ELR (cell line): ENCODE measurements at places on chromosomes 6 and 20.

DNA sequence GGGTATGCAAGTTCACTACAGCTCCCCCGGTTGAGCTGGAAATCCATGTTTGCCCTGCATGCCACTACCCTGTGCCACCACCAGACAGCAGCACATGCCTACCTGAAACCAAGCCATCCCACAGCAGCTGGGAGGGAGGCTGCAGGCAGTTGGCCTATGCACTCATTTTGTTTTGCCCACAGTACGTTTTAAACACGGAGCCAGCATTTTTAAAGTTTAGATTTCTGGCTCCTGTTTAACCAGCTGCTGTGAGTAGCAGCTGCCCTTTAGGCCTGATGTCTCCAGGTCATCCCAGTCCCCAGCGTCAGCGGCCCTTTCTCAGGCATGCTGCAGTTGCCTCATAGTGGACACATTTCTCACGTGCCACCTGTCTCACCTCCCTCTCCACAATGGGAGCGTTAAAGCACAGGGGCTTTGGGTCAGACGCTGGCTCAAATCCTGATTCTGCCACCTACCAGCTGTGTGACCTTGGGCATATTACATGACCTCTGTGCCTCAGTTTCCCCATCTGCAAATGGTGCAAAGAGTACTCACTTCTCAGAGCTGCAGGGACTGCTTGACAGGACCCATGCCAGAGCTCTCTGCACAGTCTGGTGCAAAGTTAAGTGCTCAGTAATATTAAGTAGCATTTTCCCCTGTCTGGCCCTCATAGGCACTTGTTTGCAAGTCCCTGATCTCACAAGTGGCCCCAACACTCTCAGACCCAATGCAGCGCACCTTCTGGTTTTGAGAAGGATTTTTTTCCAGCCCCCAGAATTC is 8.2 kb upstream of the UBE2V1 start:
- DNase-seq, result peak; percentile 82

GRCh38 chr20:5154543-5154925 is 27.7 kb downstream of the CDS2 start:
- DNase-seq, result no peak

GRCh38 chr6:118511930-118512715 is 36.0 kb upstream of the PLN start:
- DNase-seq, result no peak

DNA sequence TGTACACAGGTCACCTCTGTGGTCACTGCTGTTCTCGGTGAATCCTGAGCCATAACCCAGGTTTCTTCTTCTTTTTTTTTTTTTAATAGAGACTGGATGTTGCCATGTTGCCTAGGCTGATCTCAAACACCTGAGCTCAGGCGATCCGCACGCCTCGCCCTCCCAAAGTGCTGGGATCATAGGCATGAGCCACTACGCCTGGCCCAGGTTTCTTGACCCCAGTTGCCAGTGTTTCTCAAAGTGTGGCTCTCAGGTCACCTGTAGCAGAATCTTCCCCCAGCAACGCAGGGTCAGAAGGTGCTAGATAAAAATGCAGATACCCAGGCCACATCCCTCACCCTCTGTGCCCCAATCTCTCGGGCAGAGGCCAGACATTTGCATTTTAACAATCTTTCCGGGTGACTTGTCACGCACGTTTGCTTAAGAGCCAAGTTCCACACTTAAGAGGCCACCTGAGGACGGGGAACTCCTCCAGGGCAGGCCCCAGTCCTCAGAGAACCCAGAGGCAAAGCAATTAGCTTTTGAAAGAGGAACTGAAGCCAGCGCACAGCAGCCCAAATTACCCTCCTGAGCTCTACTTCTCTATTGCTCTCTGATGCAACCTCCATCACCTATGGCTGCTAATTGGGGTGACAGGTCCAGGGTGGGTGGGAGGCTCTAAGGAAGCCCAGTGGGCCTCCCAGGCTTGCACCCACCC is 81.8 kb downstream of the NFATC2 start:
- DNase-seq, result no peak

- DNase-seq, result peak; percentile 40
Observed at GRCh38 chr20:13008761-13009681, at the start of gene SPTLC3. Gene SPTLC3 (plus strand): TSS chr20:13008972. CDS start chr20:13009268, 296 bp downstream.

DNA sequence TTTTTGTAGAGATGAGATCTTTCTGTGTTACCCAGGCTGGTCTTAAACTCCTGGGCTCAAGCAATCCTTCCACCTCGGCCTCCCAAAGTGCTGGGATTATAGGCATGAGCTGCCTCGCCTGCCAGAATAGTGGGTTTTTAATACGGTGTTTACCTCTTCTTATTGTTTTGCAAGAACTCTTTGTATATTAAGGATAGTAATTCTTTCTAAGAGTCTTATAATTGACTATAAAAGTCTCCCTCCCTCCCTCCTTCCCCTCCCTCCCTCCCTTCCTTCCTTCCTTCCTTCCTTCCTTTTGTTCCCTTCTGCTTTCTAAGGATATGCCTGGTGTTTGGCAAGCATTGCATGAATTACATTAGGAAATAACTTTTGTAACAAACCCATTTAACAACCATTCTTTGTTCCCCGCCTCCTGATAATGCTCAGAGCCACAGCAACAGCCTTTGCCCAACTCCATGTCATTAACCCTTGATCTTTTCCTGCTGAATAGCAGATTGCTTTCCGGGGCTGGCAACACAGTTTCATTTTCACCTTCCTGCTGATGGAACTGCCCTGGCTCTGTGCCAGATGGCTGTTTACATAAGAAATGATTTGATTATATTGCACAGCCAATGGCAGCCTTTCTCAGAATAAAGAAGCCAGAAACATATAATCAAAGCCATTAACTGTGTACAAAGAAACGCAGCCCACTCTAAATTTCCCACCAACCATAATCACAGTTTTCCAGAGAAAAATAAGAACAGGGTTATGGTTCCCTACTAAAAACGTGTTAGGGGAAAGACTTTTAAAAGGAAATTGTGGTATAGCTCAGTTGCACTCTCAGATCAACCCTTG is 143.7 kb upstream of the PTPN1 start:
- DNase-seq, result peak; percentile 70

DNA sequence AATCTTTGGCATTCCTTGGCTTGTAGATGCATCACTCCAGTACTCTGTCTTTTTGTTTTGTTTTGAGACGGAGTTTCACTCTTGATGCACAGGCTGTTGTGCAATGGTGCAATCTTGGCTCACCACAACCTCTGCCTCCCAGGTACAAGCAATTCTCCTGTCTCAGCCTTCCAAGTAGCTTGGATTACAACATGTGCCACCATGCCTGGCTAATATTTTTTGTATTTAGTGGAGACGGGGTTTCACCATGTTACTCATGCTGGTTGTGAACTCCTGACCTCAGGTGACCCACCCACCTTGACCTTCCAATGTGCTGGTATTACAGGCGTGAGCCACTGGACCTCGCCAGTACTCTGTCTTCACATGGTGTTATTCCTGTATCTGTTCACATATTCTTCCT is 35.8 kb upstream of the LGSN start:
- no peak for DNase-seq

- DNase-seq, result no peak
Observed at GRCh38 chr20:48788486-48789072, 39.2 kb downstream of the PREX1 start.
